ENCODE measurements at places on chromosomes 1 and 21.

GRCh38 chr1:23774174-23774880, 3.9 kb upstream of the PITHD1 start:
- no peak for DNase-seq

DNA sequence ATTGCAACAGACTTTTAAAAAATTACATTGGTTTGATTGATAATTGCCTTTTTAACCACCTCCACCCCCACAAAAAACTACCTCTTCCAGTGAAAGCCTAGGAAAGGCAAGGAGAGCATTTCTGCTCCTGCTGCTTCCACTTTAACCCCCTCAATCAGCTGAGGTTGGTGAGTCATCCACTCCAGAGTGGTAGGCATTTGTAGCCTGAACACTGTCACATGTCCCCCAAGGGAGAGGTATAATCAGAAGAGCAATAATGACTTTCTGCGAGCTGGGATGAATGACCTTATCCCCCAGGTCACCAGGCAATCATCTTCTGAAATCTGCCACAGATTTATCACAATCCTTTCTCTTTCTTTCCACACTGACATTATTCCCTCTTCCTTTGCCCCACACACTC, 126.6 kb upstream of the CAMK1G start:
- no peak for DNase-seq

- DNase-seq, result no peak
These were observed 2.9 kb upstream of the OBSCN start for GRCh38 chr1:228204958-228205357.

- DNase-seq, result no peak
These were observed 2.2 kb upstream of the RUNX3 start for GRCh38 chr1:24932284-24932683.

DNA sequence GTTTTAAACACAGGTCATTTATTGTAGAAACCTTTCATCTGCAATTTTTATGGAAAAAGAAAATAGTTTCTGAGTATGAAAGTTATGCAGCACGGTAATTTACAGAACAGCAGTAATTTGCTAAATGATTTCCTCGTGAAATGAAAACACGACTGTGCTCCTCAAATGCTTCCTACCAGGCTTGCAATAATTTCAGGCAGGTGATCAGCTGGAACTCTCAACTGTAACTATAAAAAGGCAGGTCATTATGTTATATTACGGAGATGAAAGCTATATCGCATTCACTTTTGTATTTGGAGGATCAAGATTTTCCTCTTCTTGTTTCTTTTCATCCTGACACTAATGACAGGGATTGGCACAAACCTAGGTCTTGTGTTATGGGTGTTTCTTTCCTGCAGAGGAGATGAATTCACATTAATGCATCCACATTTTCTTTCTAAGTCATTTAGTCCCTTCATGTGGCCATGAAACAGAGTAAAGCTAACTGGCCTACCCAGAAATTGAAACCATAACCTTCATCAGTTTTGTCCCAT, 57.4 kb downstream of the SAMSN1 start:
- no peak for DNase-seq

DNA sequence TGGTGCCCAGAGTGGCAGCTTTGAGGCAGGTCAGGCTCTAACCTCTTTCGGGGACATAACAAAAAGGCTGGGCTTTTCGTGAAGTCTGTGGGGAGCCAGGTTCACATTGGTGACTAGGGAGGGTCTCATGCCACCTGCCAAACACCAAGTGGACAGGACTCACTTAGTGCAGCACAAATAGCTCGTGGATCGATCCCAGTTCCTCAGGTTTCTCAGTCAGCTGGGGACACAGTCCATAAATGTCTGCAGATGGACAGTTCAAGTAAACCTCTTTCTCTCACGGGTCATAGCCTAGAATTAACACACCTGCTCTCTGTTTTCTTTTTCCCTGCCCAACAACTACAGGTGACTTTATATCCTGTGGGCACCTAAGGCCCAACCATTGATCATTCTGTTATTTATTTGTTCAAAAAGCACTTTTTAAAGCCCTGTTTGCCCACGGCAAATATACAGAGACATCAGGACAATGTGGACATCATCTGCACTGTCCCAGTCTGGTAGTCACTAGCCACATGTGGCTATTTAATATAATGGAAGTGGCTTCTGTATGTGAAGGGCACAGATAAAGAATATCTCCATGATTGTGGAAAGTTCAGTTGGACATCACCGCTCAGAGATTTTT, 53.5 kb downstream of the CAPN2 start:
- no peak for DNase-seq

DNA sequence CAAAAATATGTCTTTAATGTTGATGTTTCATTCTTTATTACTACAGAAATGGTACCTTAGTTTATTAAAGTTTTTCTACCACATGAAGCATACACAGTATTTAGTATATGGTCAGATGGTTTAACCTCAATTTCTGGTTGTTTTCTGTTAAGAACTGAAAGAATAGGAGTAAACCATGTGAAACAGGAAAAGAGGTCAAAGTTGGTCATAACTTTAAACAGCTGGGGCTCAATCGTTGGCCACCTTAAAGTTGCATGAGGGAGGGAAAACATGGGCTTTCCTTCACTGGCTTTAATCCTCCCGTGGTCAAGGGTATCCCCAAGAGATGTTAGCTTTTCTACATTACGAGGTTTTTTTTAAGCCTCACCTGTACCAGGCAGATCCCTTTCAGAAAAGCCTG, 483.3 kb upstream of the ADAMTS5 start:
- DNase-seq, result no peak

- DNase-seq, result no peak
These were observed 10.3 kb downstream of the ZNHIT6 start for GRCh38 chr1:85697895-85698294.

- no peak for DNase-seq
These were observed 11.4 kb upstream of the RNF187 start for GRCh38 chr1:228475812-228476211.

DNA sequence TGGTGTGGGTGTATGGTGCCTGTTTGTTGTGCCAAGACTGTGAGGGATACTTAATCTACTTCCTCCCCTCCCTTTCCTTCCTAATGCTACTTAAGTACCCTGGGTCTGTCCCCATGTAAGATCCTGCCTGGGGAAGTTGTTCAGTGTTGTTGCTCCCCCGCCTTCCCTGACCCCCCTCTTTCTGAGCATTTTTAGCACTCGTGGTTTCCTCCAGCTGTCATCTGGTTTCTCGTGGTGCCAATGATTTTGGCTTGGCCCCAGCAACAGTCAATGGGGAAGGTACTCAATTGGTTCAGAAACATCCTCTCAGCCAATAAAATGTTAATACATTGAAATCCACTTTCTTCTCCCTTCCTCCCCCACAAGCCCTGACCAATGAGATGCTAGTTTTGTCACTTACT, 8.0 kb upstream of the B4GALT3 start:
- DNase-seq, result no peak

- DNase-seq, result no peak
These were observed 32.2 kb downstream of the PSEN2 start for GRCh38 chr1:226902601-226903000.

- DNase-seq, result no peak
These were observed 68.9 kb downstream of the NRIP1 start for GRCh38 chr21:14995695-14996490.

GRCh38 chr1:117001254-117001927, at the start of gene CD101:
Gene CD101, plus strand, starts transcription at chr1:117001760. Its CDS starts 58 bp downstream, at chr1:117001818.
- DNase-seq, result no peak

DNA sequence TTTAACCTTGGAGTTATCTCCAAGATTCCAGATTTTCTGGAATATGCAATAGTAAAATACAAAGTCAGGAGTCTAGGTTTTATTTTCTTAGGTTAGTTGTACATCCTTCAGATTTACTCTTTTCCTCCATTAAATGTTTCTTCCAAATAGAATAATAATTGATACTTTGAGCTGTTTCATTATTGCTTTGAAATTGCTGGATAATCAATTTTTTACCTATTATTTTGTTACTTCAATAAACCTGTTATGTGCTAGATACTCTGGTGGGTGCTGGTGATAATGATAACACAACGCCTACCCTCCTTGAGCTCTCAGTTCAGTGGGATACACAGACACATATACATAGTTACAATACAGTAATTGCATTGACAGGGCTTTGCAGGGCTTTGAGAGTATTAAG, 79.4 kb downstream of the GPR161 start:
- DNase-seq, result no peak

- DNase-seq, result no peak
These were observed 57.6 kb downstream of the DESI2 start for GRCh38 chr1:244710474-244711062.

DNA sequence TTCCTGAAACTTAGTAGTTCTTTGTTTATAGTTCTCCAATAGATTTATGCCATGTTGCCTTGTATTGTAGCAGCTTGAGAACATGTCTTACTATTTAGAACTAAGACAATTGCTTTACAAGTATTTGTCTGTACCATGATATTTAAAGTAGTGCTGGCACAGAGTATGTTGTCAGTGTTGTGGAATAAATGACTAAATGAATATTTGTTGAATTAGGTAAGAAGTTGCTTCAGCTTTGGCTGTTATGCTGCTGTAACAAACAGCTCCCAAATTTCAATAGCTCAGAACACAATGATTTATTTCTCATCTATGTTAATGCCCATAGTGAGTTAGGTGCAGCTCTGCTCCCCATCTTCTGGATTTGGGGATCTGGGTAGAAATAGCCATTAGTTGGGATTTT, 90.2 kb upstream of the VCAM1 start:
- no peak for DNase-seq

DNA sequence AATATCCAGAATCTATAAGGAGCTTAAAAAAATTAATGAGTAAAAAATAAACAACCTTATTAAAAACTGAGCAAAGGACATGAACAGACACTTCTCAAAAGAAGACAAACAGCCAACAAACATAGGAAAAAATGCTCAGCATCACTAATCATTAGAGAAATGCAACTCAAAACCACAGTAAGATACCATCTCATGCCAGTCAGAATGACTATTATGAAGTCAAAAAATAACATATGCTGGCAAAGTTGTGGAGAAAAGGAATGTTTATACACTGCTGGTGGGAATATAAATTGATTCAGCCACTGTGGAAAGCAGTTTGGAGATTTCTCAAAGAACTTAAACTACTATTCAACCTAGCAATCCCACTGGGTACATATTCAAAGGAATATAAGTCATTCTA, 25.3 kb downstream of the PIGK start:
- DNase-seq, result no peak

DNA sequence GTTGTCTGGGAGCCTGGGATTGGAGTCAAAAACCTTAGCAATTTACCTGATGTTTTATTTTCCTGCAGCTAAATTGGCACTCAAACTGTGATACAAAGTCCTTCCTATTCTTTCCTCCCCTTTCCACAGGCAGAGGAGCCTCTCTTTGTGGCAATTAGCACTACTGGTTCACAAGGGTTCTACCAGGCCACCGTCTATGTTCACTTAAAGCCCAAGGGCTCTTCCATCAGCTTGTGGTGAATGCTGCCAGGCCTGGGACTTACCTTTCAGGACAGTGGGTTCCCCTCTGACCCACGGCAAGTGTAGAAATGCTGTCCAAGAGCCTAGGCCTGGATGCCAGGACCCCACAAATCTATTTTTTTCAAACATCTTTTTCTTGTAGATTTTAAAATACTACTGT, 251.9 kb upstream of the B3GALT2 start:
- DNase-seq, result no peak

DNA sequence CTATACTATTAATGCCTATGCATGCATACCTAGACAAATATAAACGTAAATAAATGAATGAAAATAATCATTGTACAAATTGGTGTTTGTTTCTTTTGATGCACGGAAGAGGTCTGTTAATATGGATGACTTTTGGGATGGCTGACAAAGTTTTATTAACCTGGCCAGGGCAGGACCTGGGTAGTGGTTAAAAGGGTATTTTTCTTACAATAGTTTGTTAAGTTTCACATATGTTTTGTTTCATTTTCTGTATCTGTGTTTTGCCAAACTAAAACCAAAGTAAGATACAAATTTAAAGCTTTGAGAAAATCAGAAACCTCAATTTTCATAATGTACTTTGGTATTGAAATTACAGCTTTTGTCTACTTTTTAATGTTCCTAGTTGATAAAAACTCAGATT, 222.7 kb upstream of the OLFM3 start:
- DNase-seq, result no peak

- DNase-seq, result no peak
These were observed 523.3 kb upstream of the RGS18 start for GRCh38 chr1:191634801-191635508.

GRCh38 chr1:64848803-64849202, 103.9 kb downstream of the RAVER2 start:
- no peak for DNase-seq

DNA sequence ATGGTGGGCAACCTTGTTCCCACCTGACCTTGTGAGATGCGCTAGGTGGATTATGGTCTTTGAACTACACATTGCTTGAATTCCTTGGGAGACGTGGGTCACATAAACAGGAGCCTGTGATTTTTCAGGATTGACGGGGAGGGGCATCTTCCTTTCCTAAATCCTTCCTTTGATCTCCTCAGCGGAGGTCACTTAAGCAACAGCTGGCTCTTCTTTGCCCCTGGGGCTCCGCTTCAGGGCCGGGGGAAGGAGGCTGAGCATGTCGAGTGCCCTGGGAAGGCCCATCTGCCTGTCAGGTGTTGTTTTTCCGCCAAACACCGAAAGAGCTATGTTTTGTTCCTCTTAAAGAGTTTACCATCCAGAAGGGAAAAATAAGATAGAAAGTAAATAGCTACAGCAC, 40.6 kb downstream of the KIF26B start:
- no peak for DNase-seq

GRCh38 chr1:57799490-57800115, 375.7 kb upstream of the DAB1 start:
- no peak for DNase-seq

DNA sequence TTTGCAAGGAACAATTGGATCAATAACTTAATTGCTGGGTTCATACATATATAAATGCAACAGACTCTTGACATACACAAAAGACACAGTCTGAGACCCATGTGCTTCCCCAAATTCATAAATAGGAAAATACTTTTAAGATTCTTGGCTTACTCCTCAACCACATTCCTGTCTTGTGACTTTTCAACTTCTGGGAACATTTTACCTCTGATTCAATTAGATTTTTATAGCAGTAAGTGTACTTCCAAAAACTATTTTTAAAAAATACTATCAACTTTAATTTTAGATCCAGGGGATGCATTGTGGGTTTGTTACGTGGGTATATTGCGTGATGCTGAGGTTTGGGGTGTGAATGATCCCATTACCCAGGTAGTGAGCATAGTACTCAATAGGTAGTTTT, 406.7 kb downstream of the RPS6KC1 start:
- DNase-seq, result no peak

DNA sequence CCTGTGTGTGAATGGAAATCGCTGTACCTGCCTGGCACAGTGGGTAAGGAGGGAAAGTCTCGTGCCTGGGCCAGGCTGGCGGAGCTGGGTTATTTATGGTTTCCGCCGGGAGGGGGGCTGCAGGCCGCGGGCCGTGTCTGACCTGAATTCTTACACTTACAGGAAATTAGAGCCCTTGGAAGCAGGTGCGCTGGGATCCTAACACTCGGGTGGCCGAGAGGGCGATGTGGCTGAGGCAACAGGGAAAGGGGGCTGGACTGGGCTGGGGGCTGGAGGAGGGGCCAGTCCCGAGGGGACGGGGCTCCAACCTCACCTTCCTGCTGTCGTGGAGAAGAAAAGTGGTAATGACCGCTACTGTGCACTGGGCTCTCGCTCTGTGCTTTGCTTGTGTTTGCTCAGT, 109.4 kb upstream of the WNT4 start:
- DNase-seq, result no peak
